Putamen (tissue), 1 donor: ENCODE measurements at places on chromosomes 5 and 9.
A peak's percentile ranks its signal among the peaks of the same experiment; 100 is the strongest.

DNA sequence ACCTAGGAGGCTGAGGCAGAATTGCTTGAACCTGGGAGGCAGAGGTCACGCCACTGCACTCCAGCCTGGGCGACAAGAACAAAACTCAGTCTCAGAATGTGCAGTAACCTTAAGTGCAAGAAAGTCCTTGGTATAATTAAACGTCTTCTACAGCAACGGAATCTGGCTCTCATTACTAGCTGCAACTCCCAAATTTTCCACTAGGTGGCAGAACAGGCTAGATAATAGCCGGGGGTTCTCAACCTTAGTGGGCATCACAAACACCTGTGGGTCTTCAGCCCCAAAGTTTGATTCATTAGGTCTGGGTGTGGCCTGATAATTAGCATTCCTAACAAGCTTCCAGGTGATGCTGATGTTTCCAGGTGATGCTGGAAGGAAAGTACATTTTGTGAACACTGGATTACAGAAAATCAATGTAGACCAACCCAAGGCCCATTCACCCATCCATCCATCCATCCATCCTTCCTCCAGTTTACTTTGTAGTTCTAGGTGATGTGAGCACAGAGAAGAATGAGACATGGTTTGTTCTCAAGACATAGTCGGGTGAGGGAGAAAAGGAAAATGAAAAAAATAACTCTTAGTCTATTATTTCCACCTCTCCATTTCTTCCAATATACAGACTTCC, 37.3 kb downstream of the FBXW2 start:
- DNase-seq: peak; percentile 44

DNA sequence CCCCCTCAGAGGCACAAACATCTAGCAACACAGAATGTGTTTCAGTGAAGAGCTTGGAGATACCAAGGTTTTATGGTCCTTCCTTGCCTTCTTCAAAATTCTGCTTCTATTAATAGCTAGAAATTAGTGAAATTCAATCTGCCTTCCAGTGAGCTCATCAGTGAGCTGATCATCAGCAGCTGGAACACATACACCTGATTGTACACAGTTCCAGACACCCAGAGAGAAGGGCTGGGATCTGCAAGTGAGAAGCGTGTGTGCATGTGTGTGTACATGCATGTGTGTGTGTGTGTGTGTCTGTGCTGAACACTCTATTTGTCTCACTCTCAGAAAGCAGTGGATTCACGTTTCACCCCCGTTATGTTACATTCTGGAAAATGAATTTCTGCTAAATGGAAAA, 28.5 kb downstream of the CFAP90 start:
- no peak for DNase-seq

DNA sequence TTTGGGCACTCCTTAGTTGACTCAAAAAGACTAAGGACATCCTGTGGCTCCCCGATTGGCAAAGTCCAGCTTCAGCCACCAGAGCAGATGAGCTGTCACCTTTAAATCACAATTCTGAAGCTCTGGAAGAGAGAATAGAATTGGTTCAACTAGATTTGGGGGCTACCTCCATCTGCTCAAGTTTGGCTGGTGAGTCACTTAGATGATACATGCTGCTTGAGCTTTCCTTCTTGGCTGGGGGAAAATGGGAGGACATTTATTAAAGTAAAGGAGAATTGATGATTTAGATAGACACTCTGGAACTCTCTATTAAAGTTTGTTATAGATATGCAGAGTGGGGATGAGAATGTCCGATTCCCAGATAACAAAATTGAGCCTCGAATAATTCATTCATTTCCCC, 30.0 kb upstream of the GRIA1 start:
- no peak for DNase-seq

DNA sequence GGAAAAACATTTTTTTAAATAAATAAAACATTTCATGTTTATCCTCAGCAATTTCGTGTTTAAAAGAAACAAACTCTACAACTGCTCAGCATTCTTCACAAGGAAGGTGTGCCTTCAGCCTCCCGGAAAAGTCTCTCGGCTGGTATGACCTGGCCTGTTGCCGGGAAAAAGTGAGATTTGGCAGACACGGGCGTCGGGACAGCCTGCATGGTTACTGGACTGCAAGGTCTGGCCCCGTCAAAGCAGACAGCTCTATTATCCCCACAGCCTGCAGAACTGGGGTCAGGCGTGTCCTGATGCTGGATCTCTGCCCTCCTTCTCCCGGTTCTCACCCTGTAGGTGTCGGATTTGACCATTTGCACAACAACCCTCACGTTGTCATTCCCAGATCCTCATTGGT, 120.3 kb upstream of the SPATA31C2 start:
- no peak for DNase-seq

DNA sequence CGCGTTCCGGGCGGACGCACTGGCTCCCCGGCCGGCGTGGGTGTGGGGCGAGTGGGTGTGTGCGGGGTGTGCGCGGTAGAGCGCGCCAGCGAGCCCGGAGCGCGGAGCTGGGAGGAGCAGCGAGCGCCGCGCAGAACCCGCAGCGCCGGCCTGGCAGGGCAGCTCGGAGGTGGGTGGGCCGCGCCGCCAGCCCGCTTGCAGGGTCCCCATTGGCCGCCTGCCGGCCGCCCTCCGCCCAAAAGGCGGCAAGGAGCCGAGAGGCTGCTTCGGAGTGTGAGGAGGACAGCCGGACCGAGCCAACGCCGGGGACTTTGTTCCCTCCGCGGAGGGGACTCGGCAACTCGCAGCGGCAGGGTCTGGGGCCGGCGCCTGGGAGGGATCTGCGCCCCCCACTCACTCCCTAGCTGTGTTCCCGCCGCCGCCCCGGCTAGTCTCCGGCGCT, at the start of gene DAPK1:
TSS of gene DAPK1 (plus strand) at position 264 of the 442 bp plus-strand sequence. CDS start 1,211 bp downstream, outside the sequence.
- no peak for DNase-seq

- no peak for DNase-seq
Observed at GRCh38 chr5:79149433-79149832, 37.8 kb downstream of the BHMT start.

- no peak for DNase-seq
Observed at GRCh38 chr9:98442541-98442940, 187.1 kb upstream of the TBC1D2 start.

- no peak for DNase-seq
Observed at GRCh38 chr9:93918061-93918460, 37.1 kb downstream of the BARX1 start.

DNA sequence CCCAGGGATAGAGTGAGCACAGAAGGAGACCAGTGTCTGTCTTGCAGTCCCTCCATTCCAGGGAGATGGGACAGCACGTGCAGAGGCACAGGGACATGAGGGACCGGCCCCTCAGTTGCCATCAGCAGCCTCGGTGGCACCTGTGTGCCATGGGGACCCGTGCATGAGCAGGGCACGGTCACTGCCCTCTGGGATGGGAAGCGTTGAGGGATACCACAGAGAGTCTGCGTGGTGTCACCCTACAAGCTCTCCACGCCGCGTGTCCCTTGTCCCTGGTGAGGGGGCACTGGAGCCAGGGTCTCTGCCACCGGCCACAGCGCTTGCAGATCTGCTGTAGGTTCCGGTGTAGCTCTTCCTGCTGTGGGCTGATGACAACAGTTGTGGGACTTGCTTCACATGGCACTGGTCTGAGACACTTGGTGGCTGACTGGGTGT, 108.1 kb downstream of the CACNA1B start:
- DNase-seq: no peak

DNA sequence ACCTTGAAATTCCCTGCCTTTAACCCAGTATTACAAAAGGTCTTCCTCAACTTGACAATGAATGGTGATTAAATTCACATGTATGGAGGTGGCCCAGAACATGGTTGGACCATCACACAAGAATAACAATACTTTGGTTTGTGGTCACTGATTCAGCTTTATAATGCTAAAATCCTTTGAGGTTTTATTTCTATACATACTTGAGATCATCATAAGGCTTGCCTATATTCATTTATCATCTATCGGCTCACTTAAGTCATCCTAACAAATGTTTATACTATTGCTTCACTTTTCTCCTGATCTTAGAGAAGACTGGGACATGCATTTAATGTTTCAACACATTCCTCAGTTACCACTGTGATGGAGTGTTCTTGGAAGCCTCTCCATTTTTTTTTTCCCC, 191.3 kb downstream of the DMAC1 start:
- no peak for DNase-seq

GRCh38 chr5:10246761-10247160, 2.9 kb downstream of the ATPSCKMT start:
- no peak for DNase-seq

DNA sequence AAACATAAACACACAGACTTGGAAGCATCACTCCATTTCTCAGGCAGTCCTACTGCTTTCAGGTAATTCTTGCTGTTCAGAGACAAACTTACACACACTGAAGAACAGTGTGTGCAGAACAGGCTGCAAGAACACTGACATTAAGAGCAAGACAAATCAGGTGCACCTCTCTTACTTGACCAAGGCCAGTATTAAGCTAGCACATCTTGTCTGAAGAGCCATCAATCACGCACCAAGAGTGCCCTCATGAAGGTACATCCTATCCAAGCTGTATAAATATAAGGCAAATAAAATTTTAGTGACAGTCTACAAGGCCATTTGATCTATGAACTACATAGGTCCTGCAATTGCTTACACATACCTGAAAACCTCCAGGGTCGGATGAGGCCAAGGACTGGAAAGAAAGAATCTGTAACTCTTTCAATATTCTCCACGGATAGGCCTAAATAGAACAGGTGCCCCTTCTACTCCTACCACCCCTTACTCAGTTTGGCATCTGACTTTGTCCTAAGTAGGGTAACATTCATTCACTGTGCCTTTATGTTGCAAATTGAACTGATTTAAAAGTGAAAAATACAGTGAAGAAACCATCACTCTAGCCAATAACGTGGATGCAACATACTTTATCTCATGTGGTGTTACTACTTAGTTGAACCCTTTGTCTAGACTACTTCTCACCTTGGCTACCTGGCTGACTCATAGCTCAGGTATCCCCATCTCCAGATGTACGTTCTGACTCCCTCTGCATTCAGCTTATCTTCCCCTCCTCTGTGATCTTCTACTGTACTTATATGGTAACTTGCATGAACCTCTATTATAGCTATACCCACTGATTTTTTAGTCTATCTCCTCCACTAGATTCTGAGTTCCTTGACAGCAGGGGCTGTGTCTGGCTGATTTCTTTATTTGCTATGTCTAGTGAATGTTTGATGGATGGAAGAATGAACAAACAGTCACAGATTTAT, 256.3 kb downstream of the KIAA0825 start:
- DNase-seq: no peak

DNA sequence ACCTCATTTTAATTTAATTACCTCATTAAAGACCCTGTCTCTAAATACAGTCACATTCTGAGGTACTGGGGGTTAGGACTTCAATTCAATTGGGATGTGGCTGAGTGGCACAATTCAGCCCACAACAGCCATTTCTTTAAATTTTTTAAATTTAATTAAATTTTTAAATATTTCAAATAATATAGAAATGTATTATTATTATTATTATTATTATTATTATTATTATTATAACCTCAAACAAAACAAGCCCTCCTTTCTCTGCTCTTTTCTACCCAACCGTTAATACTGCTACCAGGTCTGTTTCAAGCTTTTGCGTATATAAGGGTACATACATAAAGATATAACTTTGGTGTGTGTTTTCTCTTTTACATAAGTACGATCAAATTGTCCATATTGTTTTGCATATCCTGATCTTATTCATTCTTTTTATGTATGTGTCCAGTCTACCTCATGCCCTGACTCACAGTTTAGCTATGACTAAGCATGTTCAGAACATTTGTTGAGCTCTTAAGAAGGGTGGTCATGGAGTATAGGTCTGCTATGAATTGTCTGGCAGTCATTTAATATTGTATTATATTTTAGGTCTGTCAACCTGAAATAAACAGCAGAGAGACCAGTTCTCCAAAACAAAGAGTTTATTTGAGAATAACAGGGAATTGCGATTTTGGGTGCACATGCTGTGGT, 16.1 kb upstream of the RAB14 start:
- no peak for DNase-seq

DNA sequence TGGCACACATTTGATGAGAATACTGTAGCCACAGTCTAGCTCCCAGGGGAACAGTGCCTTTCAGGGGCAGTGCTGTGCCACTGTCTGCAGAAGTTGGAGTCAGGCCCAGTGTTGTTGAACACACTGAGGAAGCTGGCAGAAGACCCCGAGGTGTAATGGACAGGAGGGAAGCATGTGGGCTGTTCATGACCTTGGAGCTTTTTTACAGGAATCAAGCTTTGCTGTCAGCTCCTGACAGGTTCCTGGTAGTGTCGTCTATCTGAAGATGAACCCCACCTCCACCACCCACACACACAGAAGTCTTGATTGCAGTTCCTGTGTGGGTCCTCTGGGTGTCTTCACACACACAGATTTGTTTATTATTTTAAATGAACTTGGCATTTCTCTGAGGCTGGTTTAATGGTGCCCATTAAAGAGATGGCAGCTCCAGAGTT, 40.3 kb upstream of the TNFAIP8 start:
- DNase-seq: no peak

GRCh38 chr9:79572032-79572607, 355 bp downstream of the TLE4 start:
- no peak for DNase-seq

DNA sequence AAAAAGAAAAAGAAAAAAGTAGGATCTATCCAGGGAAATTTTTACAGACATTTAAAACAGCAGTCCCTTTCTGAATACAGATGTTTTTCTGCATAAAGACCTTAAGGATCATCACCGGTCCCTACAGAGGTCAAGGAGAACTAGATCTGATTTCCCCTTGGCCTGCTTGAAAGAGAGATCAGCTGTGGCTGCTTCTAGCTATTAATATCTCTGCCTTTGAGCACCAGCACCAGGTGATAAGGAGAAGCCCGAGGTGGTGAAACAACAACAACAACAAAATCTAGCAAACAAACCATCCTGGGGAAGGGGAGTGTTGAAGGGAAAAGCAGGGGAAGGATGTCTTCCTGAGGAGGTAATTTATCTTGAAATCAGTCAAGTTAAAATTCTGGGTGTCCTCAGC, 42.1 kb downstream of the ZNF366 start:
- no peak for DNase-seq

DNA sequence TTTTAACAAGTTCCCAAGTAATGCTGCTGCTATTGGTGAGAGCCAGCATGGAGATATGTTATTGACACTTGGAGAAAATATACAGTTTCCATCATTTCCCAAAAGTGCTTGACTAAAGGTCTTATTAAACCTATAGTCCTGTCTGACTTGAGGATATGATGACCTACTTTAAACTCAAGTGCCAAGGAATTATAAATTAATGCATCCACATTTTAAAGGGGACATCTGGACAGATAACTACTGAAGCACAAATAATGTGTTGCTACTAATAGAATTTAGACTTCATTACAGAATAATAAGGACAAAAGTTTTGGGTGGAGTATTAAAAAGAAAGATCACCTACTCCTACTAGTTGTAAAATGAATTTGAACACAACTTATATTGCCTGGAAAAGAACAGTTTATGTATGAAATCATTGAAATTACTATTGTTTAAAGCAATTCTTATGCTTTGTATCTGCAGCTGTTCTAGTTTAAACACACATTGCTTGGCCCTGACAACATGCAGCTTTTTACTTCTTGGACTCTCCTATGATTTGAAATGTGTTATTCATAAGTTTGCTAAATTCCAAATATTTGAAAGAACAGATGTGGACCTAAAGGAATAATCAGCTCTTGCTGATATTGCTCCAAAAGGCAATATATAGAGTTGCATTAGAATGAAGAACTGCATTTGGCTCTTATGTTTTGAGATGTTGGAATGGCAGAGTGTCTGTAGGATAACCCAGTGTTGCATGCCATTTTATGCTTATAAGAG, 73.4 kb downstream of the SGCD start:
- no peak for DNase-seq

GRCh38 chr9:74935008-74935407, 17.7 kb downstream of the C9orf40 start:
- no peak for DNase-seq
